Adrenal gland (tissue), 19 donors: ENCODE measurements at places on chromosomes 6 and 20.
A peak's percentile ranks its signal among the peaks of the same experiment; 100 is the strongest.

DNA sequence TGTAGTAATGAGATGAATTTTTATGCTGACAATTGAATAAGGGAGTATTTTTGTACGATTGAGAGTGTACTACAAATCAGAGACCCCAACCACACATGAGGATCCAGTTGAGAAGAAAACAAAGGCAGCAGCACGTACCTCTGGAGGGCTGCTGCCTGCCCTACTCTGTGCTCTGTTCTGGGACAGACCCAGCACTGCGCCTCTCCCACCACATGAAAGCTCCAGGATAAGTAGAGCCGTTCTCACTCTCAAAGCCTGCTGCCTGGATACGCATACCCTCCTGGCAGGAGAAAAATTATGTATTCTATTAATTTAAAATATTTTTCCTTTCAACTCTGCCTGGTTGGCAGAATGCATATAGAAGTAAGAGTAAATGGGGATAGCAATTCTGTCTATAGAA lies 11.5 kb upstream of the TRAF3IP2 start:
- H3K4me1 ChIP-seq, result no peaks in the 10 kb centered on the region
- no peaks in the 10 kb centered on the region for H3K36me3 ChIP-seq
- H3K27ac ChIP-seq, result no peak overlapping the region
- no peaks in the 10 kb centered on the region for H3K27me3 ChIP-seq

DNA sequence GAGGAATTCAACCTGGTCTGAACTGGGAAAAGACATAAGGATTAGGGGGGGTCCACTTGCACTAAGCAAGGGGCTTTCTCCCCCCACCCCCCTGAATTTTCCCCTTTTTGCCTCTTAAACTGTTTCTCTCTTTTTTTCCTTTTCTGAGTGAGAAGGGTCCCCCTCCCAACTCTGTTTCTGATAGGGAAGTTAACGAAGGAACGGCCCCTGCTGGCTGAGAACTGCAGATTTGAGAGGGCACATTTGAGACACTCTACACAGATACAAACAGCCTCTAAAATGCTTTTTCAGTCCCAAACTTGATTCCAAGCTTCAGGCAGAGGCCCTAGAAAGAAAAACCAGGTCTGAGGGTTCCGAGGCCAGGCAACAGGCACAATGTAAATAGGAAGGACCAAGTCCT lies 91.7 kb downstream of the JARID2 start:
- H3K36me3 ChIP-seq, result no peaks in the 10 kb centered on the region
- no peak for DNase-seq
- no peak overlapping the region for H3K4me3 ChIP-seq
- H3K27me3 ChIP-seq, result no peaks in the 10 kb centered on the region
- no peak overlapping the region for H3K27ac ChIP-seq
- H3K4me1 ChIP-seq, result peaks cover 23% of the 10 kb centered on the region

- H3K4me3 ChIP-seq, result no peak overlapping the region
- H3K27ac ChIP-seq, result no peak overlapping the region
- DNase-seq, result no peak
- no peaks in the 10 kb centered on the region for H3K27me3 ChIP-seq
- no peaks in the 10 kb centered on the region for H3K4me1 ChIP-seq
- no peaks in the 10 kb centered on the region for H3K36me3 ChIP-seq
Observed at GRCh38 chr6:91681296-91681695, 1094.4 kb upstream of the MAP3K7 start.

GRCh38 chr20:33279261-33279910 lies 3.6 kb upstream of the BPIFB1 start:
- H3K36me3 ChIP-seq, result no peaks in the 10 kb centered on the region
- no peaks in the 10 kb centered on the region for H3K27me3 ChIP-seq
- H3K4me1 ChIP-seq, result peaks cover 5% of the 10 kb centered on the region
- no peak overlapping the region for H3K4me3 ChIP-seq
- DNase-seq, result no peak

GRCh38 chr6:38701551-38701950 lies 1.4 kb downstream of the GLO1 start:
- no peak overlapping the region for H3K27ac ChIP-seq
- no peak for DNase-seq

DNA sequence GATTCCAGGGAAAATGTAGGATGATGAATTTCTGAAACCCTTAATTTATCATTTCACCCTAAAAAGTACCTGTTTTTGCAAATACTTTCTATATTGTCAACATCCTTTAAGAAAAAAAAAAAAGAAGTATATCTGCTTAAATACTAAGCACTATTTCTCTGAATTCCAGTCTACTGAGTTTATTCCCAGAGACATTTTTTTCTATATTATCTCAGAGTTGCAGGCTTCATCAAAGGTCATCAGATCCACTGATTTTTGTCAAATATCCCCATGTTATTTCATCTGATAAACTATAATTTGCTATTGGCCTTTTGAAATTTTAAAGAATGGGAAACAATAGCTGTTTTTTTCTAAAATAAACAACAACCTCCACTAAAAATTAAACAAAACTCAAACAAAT lies 357.6 kb upstream of the ID4 start:
- H3K27ac ChIP-seq, result no peak overlapping the region
- H3K27me3 ChIP-seq, result no peaks in the 10 kb centered on the region
- H3K4me3 ChIP-seq, result no peak overlapping the region

DNA sequence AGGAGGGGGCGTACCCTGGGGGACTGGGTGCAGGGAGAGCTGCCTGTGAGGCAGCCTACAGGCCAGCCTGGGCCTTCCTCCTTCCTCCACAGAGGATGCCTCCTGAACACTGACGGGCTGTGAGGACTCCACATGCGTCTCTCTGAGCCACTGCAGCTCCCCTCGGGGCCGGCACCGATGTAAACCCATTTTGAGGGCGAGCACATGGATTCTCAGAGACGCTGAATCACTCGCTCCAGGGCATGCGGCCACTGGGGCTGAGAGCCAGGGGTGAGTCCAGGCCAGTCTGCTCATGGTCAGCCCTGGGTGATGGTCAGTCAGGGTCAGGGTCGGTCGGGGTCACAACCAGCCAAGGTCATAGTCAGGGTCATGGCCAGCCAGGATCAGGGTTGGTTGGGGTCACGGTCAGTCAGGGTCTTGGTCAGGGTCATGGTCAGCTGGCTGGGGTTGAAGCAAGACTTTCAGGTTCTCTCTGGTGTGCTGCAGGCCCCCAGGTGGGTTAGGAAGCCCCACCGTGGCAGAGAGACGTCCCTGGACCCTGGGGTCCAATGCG lies 14.7 kb upstream of the RBBP8NL start:
- H3K36me3 ChIP-seq, result no peaks in the 10 kb centered on the region
- H3K27ac ChIP-seq, result no peak overlapping the region
- DNase-seq, result peak; percentile 15
- H3K4me3 ChIP-seq, result no peak overlapping the region
- no peaks in the 10 kb centered on the region for H3K27me3 ChIP-seq

GRCh38 chr6:17624396-17624795 lies 24.3 kb downstream of the FAM8A1 start:
- H3K27ac ChIP-seq, result no peak overlapping the region
- H3K4me3 ChIP-seq, result no peak overlapping the region
- H3K27me3 ChIP-seq, result no peaks in the 10 kb centered on the region

- no peak for DNase-seq
- no peaks in the 10 kb centered on the region for H3K36me3 ChIP-seq
- H3K4me3 ChIP-seq, result no peak overlapping the region
- H3K27ac ChIP-seq, result no peak overlapping the region
Observed at GRCh38 chr20:8504030-8504429, 372.0 kb downstream of the PLCB1 start.

DNA sequence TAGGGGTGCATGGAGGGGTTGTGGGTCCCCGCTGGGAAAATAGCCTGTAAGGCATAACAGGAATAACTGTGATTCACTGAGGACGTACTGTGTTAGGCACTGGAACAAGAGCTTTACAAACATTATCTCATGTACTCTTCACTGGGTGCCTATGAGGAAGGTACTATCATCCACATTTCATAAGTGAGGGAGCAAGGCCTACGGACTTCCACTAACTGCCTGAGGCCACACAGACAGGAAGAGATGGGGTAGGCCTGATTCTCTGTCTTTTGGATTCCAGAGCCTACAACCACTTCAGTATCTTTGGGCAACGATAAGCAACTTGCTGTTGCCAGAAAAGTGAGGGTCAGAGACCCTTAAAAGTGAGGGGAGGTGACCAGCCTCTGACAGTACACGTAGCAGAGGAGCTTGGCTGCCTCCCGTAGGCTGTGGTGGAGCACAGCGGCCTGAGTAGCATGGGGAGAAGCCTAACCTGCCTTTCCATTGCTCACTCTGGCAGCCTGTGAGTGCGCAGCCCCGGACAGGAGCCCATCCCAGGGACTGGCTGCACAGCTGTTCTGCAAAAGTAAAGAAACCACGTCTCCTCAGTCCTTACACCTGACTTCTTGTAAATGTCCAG lies 30.4 kb downstream of the PSMB1 start:
- no peak overlapping the region for H3K4me3 ChIP-seq
- no peaks in the 10 kb centered on the region for H3K27me3 ChIP-seq
- H3K27ac ChIP-seq, result no peak overlapping the region
- H3K4me1 ChIP-seq, result no peaks in the 10 kb centered on the region
- DNase-seq, result no peak
- no peaks in the 10 kb centered on the region for H3K36me3 ChIP-seq

DNA sequence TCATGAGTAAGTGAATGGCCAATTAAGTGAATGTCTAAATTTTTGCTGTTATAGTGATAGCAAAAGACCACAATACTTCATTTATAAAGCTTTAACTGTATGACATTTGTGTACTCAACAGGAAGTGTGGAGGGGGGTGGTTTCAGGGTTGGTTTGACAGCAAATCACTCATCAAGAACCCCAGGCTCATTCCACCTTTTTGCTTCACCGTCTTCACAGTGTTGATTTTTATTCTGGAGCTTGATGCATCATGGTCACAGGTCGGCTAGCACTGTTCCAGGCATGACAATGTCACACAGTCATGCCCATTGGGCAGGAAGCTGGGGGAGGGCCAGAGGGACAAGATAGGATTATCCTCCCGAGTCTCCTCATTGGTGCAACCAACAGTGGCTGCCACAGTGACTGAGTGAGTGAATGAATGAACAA lies 75.0 kb downstream of the MDGA1 start:
- peaks cover 4% of the 10 kb centered on the region for H3K4me1 ChIP-seq
- DNase-seq, result no peak
- H3K36me3 ChIP-seq, result no peaks in the 10 kb centered on the region
- H3K27ac ChIP-seq, result no peak overlapping the region
- peaks cover 16% of the 10 kb centered on the region for H3K27me3 ChIP-seq
- no peak overlapping the region for H3K4me3 ChIP-seq

DNA sequence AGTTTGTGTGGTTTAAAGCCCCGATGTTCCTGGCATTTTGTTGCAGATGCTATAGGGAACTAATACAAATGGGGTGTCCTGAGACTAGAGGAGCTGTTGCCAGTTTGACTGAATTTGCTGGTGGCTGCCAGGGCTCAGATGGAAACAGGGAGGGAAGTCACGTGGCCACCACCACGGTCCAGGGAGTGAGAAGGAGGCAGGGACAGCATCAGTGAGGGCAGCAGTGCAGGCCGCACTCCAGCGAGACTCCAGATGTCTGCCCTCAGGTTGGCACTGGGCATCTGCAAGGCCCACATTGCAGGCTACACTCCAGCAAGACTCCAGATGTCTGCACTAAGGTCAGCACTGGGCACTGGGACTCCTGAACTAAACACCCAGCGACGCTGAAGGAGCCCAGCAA lies 86.2 kb downstream of the RAMACL start:
- H3K36me3 ChIP-seq, result no peaks in the 10 kb centered on the region
- no peaks in the 10 kb centered on the region for H3K27me3 ChIP-seq
- H3K4me3 ChIP-seq, result no peak overlapping the region
- no peak overlapping the region for H3K27ac ChIP-seq

DNA sequence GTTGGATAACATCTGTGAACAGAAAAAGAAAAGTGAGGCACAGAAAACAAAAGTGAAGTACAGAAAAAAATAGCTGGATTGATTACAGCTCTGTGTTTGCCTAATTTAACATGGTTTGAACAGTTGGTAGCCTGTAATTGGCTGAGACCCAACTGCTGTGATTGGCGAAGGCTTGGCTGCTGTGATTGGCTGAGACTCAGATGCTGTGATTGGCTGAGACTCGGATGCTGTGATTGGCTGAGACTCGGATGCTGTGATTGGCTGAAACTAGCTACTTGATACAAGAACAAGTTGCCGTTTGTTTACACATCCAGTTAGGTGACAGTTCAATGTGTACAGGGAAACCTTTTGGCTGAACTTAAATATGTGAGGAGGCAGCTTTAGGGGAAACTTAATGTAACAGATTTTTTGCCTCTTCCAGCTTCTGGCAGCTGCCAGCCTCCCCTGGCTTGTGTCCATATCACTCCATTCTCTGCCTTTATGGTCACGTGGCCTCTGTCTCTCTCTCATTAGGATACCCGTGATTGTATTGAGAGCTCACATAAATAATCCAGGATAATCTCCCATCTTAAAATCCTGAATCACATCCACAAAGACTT lies 223.4 kb upstream of the FOXA2 start:
- H3K27ac ChIP-seq, result no peak overlapping the region
- H3K4me3 ChIP-seq, result no peak overlapping the region
- no peaks in the 10 kb centered on the region for H3K4me1 ChIP-seq

GRCh38 chr6:16243055-16243454 lies 4.7 kb downstream of the GMPR start:
- no peak overlapping the region for H3K4me3 ChIP-seq
- no peaks in the 10 kb centered on the region for H3K27me3 ChIP-seq
- H3K4me1 ChIP-seq, result peaks cover 5% of the 10 kb centered on the region
- no peak for DNase-seq
- no peak overlapping the region for H3K27ac ChIP-seq
- no peaks in the 10 kb centered on the region for H3K36me3 ChIP-seq

- H3K4me1 ChIP-seq, result no peaks in the 10 kb centered on the region
- H3K27me3 ChIP-seq, result no peaks in the 10 kb centered on the region
- DNase-seq, result no peak
- no peak overlapping the region for H3K27ac ChIP-seq
- H3K36me3 ChIP-seq, result no peaks in the 10 kb centered on the region
Observed at GRCh38 chr6:43990627-43991619, 136.3 kb downstream of the MRPL14 start.

GRCh38 chr20:50199703-50200102 lies 9.1 kb downstream of the CEBPB start:
- no peaks in the 10 kb centered on the region for H3K36me3 ChIP-seq
- H3K27me3 ChIP-seq, result no peaks in the 10 kb centered on the region
- no peak for DNase-seq
- no peak overlapping the region for H3K27ac ChIP-seq
- H3K4me1 ChIP-seq, result peaks cover 9% of the 10 kb centered on the region

DNA sequence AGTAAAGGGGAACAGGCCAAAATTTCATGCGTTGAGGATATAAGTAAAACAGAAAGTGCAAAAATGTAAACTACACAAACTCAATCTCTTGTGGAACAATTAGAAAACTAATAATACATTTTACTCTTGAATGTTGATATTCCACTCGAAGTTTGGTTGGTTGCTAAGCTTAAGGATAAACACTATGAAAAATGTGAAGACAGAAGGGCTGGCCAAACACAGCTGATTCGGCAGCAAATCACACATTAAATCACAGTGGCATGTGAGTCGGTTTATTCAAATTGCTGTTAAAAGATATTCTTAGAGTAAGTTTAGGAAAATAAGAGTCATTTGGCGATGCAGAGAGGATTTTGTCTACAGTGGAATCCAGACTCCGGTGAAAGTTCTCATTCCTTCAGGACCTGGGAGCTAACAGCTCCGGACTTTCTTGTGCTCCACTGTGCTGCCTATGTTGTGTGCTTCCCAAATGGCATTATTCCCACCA lies 1.4 kb upstream of the EPM2A start:
- no peak overlapping the region for H3K4me3 ChIP-seq
- no peaks in the 10 kb centered on the region for H3K27me3 ChIP-seq
- no peak for DNase-seq
- no peaks in the 10 kb centered on the region for H3K36me3 ChIP-seq
- peak overlapping the region; percentile 4 for H3K27ac ChIP-seq
